ENCODE measurements at places on chromosomes 3 and 15.

DNA sequence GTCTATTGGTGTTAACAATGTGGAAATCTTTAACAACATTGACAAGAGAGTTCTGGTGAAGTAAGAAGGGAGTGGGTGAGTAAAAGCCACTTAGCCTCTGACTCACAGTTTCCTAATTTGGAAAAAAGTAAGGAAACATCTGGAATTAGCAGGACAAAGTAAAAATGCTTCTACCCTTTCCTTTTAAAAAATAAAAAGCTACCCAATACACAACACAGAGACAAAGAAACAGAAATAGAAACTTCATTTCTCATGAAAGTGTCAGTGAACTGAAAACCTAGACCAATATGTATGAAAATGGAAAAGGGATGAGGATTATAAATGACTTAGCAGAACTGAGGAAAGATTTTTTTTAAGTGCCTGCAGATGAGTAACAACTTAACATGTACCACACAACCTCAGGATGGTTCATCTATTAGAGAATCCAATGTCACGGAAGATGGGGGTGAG, 65.4 kb downstream of the SSR3 start:
- no peak for DNase-seq

DNA sequence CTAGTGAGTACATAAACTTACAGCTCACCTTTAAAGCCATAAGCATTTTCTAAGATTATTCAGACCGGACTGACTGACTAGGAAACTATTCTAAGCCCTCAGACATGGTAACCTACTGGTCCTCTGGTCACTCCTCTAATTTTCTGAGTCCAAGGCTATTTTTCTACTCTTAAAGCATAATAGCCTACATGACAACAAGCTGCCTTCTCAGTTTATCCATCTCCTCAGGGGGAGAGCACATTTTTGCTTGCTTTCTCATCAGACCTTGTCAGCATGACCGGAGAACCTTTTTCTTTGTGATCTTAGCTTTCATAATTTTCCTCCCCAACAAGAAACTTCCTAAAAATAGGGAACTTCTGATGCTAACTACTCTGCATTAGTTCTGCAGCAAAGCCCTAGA, 38.4 kb downstream of the UBP1 start:
- no peak for DNase-seq

- DNase-seq: no peak
Observed at GRCh38 chr15:56341201-56341600, 24.0 kb upstream of the TEX9 start.

DNA sequence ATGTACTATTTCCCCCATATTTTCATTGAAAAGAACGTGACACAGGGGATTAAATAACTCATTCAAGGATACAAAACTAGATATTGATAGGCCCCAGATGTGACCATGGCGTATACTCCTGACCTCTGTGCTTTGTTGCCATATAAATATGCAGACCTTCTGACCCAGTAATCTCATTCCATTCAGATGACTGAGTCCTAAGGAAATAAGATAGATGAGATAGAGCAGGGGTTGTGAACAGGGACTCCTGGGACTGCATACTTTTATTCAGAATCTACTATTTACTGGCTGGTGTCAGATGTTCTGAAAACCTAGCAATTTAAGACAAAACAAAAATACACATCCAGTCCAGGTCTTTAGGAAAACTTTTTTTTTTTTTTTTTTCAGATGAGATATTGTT, 139.2 kb upstream of the MANF start:
- no peak for DNase-seq

- DNase-seq: no peak
Observed at GRCh38 chr3:17882981-17883380, 140.6 kb upstream of the TBC1D5 start.

DNA sequence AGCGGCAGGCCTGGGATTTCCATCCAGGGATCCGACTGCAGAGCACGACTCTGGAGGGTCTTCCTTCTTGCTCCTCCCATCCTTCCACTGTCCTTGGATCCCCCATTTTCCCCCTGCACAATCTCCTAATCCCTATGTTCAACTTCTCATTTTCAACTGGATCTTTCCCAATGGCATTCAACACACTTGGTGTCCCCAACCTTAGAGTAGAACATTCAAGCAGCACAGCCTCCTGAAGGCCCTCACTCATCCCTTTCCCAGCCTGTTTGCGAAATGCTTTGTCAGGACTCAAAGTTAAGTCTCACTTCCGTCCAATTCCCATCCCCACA, 32.3 kb downstream of the RPN1 start:
- no peak for DNase-seq

DNA sequence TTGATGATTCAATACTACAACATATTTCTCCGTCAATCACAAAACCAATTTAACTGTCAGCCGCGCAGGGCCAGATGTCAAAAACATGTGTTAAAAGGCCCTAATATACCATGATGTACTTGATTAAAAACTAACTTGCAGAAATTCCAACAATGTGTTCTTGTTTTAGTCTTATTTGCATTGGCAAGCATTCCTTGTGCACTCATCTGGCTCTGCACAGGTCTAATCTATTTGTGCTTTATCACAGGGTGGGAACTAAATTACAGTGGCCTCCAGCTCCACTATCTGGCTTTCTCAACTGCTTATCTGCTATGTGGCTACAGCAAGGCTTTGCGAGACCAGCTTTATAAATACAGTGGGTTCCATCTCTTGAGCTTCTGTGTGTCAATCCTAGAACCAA, 455.5 kb downstream of the ERC2 start:
- no peak for DNase-seq

- DNase-seq: no peak
Observed at GRCh38 chr3:134677987-134678308, 27.1 kb upstream of the KY start.

- peak; percentile 78 for DNase-seq
Observed at GRCh38 chr3:171459137-171459941, 866 bp downstream of the TNIK start.

GRCh38 chr3:73228437-73228836, 167.0 kb downstream of the EBLN2 start:
- no peak for DNase-seq

DNA sequence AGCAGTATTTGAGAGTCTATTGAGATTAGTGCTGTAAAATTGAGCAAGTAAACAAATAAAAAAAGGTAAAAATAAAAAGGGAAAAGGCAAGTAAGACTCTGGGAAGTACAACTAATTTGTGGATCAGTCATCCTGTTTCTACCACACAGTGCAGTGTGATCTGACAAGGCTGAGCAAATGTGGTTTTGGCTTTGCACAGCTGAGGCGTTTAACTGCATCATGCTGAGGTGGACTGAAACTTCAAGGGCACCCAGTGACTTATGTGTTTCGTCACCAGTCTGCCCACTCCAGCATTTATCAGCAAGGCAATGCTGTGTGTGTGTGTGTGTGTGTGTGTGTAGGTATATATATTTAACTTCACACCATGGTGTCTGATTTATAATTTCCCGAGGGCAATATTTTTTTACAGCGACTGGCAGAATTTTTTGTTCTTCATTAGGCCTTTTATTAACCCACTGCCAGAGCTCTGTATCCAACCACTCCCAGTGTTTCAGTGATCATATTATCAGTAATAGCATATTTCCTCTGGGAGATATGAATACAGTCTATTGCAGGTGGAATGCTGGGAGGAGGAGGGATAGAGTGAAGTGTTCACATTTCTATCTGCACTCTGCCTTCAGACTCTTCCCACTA, 131.5 kb upstream of the SATB1 start:
- DNase-seq: no peak

GRCh38 chr15:95663156-95664100, 667.1 kb upstream of the NR2F2 start:
- no peak for DNase-seq

GRCh38 chr3:40653001-40653400, 128.2 kb downstream of the ZNF621 start:
- no peak for DNase-seq

DNA sequence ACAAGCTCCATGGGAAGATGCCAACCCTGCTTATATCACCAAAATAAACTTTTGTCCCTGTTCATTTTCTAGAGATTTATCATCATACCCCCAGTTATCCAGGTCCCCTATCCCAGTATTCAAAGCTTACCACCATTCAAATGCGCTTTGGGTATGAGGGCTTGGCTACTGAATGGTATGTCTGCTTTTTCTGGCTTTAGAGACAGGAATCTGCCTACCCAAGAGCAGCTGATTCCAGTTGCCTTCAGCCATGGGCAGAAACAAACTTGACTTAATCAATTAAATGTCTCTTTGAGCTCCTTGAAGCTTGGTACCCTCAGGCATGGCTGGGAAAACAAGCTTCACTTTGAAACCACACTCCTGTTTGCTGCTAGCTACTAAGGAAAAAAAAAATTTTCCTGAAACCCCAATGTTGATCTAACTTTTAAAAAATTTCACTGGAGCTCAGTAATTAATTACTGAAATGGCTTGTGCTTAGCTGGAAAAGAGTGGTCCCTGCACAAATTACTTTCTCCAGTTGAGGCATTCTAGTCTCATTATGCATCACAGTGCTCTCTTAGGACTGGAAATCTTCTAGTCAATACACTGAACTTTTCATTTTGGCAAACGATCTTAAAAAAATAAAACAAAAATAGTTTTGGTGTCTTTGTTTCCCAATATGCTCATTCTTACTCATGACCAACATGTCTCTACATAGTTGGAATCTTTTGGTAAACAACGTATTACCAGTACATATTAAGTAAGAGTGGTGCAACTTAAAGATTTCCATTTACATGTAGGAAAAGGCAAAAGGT, 242.8 kb downstream of the DTWD1 start:
- DNase-seq: no peak

- no peak for DNase-seq
Observed at GRCh38 chr15:34608517-34608916, 25.1 kb upstream of the GOLGA8B start.

- no peak for DNase-seq
Observed at GRCh38 chr3:57184526-57184925, 15.3 kb downstream of the HESX1 start.

- no peak for DNase-seq
Observed at GRCh38 chr3:164673738-164674137, 404.6 kb downstream of the SI start.

DNA sequence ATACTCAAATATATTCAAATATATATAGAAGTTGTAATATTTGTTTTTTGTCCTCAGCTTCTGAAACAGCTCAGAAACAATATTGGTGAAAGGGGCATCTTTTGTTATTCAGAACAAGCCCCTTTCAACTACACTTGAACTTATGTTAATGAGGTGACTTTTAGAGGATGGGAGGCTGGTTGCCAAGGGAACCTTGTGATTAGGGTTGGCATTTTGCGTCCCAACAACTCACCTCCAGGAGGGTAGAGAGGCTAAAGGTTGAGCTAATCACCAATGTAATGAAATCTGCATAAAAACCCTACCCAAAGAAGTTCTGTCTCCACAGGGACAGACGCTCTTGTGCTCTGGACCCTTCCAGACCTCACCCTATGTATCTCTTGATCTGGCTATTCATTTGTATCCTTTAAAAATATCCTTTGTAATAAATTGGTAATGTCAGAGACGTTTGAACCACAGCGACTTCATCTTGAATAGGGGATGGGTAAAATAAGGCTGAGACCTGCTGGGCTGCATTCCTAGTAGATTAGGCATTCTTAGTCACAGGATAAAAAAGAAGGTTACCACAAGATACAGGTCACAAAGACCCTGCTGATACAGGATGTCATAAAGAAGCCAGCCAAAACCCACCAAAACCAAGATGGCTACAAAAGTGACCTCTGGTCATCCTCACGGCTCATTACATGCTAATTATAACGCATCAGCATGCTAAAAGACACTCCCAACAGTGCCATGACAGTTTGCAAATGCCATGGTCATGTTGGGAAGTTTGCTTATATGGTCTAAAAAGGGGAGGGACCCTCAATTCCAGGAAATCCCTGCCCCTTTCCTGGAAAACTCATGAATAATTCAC, 111.1 kb downstream of the FMN1 start:
- no peak for DNase-seq

DNA sequence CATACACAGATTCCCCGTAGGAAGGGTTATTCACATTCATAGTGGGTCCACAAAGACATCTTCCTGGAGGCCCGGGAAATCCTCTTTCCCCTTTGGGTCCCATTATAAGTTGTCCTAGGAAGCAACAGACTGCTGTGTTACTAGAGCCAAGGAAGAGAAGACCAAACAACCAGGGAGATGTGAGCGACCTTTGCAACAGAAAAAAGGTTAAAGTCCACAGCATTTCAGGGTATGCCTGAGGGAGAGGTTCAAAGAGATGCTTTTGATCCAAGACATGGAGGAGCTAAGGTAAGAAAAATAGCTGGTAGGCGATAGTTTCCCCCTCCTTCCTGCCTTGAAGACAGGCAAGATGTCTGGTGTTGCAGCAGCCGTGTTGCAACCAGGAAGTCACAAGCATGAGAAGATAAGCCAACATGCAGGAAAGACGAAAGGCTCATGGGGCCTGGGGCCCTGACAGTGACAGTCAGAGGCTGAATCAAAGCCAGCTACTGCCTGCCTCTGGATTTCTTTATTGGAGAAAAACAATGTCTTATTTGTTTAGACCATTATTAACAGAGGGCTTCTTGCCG, 30.9 kb downstream of the EAF1 start:
- no peak for DNase-seq

DNA sequence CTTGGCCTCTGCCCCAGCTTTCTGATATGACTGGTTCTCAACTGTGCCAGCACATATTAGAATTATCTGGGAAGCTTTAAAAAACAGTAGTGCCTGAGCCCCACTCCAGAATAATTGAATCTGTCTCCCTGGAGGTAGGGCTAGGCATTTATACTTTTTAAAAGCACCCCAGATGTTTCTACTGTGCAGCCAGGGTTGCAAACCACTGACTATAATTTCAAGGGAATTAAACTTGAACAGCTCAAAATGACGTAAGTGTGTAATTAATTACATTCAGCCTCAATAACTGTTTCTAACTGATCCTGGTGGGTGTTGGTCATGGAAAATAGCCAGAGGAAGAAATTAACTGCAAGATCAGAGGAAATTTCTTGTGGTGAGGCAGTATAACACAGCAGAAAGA, 4.4 kb upstream of the IRAK2 start:
- peak; percentile 29 for DNase-seq
